Choroid plexus epithelial cell (primary cell): ENCODE measurements at places on chromosomes 5 and 9.

GRCh38 chr9:6024035-6024554 lies 8.7 kb upstream of the RANBP6 start:
- peak; percentile 19 for DNase-seq

GRCh38 chr5:16656561-16657191 lies 39.9 kb upstream of the RETREG1 start:
- peak; percentile 56 for DNase-seq

DNA sequence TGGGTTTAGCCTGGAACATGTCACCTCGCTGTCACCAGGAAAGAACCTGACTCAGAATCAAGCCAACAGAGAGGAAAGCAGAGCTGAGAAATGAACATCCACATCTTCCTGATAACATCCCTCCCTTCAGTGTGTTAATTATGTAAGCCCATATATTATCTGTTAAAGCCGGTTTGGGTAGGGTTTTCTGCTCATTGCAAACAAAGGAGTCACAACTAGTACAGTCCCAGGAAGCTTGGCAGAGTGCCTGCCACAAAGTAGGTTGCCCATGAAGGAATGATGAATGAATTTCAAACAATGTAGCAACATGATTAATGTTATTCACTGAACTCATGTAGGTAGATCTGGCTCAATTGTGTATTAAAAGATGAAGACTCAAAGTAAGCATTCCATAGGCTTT lies 10.4 kb upstream of the PPARGC1B start:
- no peak for DNase-seq

GRCh38 chr9:4674783-4675182 lies 4.6 kb upstream of the CDC37L1 start:
- peak; percentile 86 for DNase-seq

GRCh38 chr9:127628758-127629467 lies 16.8 kb downstream of the STXBP1 start:
- no peak for DNase-seq

GRCh38 chr5:169106911-169107706 lies 193.8 kb downstream of the SLIT3 start:
- peak; percentile 4 for DNase-seq

- DNase-seq, result no peak
Measured at GRCh38 chr9:38017885-38018186, 51.2 kb downstream of the SHB start.

- no peak for DNase-seq
Measured at GRCh38 chr5:168460606-168461005, 25.7 kb upstream of the RARS1 start.

GRCh38 chr5:154002511-154003020 lies 36.1 kb downstream of the FAM114A2 start:
- no peak for DNase-seq

DNA sequence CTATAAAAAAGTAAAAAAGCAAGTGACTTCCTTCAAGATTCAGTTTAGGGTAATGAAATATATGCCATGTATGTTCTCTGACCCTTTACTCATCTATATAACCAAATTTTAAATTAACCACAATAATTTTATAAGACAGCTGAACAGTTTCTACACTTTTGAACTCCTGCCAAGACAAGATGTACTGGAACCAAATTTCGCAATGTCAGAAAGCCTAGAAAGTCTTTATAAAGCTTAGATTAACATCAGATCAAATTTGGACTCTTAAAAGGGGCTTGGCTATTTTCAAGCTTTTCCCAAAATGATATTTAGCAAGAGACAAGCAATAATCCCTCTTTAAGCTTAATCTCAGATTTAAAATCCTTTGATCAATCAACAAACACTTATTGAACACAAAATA lies 362.6 kb downstream of the PTPRD start:
- peak; percentile 78 for DNase-seq

GRCh38 chr9:87742813-87743428 lies 17.0 kb downstream of the CTSL start:
- no peak for DNase-seq

DNA sequence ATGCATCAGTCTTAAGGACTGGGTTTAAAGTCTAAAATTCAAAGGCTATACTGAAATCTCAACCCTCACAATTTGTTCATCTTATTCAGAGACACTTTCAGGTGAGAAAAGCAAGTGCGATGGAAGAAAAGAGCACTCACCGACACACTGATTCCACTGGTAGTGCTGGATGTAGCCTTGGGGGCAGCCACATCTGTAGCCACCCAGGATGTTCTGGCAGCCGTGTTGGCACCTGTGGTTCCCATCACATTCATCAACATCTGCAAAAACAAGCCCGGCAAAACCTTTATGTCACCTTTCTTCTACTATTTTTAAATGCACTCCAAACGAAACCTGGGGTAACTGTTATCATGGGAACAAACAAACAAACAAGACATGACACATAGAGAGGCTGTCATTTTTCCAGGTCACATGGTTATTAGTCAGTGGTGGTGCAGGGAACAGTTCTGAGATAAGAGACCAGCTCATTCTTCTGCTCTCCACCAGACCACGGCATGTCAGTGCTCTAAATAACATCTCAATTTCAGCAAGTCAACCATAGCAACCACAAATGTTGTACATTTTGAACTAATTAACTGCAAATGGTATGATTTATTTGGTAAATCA lies 188.4 kb downstream of the SLC12A2 start:
- DNase-seq, result peak; percentile 92

DNA sequence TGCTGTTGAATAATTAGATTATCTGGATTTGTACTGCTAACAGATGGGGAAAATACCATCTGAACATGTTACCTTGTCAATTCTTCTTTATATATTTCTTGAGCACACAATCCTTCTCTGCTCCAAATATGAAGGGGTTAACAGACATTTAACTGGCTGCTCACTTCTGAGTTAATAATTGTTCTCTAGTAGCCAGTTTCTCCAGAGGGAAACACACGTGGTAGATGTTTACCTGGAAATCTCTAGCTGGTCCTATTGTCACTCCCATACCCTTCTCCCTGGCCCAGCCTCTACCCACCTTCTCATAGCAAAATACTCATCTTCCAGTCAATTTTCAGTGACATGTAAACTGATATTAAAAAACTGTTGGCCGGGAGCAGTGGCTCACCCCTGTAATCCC lies 101.5 kb upstream of the ZNF462 start:
- DNase-seq, result no peak

GRCh38 chr5:173864126-173865050 lies 23.8 kb upstream of the CPEB4 start:
- no peak for DNase-seq
